SK-N-SH treated with all-trans-retinoic acid at 6 μM for 48 hours (cell line): ENCODE measurements at places on chromosomes 7 and 10.

DNA sequence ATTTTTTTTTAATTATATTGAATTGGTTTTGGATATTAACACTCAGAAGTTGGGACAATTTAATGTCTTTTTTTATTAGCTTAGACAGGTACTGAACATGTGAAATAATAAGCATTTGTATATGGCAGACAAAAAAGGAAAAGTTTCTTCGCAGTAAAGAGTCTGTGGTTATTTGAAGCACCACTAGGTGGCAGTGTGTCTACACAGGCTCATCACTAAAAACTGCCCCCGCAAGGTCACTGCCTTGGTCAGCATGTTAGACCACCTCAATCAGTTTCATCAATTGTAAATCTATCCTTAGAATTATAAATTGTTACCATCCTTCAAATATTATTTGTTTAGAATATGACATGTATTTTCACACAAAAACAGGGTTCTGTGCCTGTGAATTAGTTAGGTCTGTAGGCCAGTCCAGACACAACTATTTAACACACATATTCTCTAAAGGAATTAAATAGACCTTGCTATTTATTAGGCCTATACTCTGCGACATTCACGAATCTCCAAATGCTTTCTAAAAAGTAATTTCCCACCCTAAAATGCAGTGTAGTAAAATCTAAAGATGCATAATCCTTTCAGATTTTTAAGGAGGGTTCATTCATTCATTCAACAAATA, 17.0 kb downstream of the PNLIPRP3 start:
- peak; percentile 78 for ATAC-seq

GRCh38 chr7:40916813-40917212, 782.0 kb downstream of the SUGCT start:
- ATAC-seq = no peak

DNA sequence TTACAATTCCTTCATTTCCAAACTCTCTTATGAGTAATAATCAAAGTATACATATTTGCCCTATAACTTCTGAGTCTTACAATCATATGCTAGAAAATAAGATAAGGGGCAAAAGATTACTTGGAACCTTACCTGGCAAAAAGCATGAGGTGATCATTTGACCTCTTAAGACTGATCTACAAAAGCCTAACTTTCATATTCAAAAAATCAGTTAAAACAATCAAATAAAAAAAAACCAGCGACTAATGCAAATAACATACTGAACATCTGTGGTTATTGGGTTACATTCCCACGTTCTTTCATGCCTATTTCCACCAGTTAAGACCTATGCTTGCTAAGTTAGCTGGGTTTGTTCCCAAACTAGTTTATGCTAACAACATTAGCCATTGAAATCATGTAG, 187.6 kb downstream of the RNF133 start:
- ATAC-seq = no peak

- peak; percentile 64 for ATAC-seq
Measured at GRCh38 chr7:116911801-116912200, 41.5 kb upstream of the ST7 start.

GRCh38 chr7:108314551-108314950, 141.7 kb downstream of the NRCAM start:
- no peak for ATAC-seq

DNA sequence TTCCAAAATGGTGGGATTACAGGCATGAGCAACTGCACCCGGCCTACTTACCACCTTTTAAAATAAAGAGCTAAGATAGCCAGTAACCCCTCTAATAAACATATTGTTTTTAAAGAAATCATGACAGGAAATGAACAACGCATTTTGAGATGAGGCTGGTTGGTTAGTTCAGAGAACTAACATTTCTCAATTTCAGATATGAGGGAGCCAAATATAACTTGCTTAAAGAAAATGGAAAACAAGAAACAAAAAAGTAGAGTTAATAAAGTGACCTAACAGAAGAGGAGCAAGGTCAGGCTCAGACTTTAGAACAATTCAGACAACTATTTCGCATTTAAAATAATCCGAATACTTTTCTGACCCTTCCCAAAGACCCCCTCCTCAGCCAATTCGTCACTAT, 254.9 kb upstream of the PHF14 start:
- no peak for ATAC-seq

DNA sequence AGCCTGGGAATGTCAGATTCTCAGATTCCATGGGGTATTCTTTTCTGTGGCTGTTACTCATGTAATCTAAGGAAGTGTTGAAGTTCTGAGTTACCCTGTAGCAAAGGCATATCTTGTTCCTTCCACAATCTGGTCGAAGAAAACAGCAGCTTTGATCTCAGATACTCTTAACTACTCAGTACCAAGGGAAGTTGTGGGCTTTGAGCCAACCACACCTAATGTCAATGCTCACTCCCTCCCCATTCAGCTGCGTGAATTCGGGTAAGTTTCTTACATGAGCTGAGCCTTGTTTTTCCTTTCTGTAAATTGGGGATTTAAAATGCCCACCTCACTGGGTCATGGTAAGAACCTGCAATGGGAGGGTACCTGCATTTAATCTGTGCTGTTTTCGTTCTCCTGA, 52.5 kb downstream of the PTPRN2 start:
- no peak for ATAC-seq

GRCh38 chr7:15418264-15418663, 143.6 kb downstream of the AGMO start:
- no peak for ATAC-seq

DNA sequence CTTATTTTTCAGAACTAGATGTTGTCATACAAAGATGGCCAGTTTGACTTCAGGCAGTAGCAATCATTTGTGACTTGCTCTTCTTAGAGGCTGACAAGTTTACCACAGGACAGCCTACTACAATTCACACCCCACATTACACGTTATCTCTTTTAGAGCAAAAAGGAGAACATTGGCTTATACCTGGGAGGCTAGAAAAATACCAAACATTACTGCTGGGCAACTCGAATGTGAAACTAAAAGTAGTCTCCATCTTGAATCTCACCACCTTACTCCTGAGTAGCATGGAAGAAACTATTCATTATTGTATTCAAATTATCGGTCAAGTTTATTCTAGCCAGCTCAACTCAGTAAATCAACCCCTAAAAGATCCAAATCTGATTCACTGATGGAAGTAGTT, 90.7 kb upstream of the TMEM26 start:
- ATAC-seq = no peak

- ATAC-seq = peak; percentile 89
Measured at GRCh38 chr10:121942749-121943416, 15.1 kb upstream of the ATE1 start.

DNA sequence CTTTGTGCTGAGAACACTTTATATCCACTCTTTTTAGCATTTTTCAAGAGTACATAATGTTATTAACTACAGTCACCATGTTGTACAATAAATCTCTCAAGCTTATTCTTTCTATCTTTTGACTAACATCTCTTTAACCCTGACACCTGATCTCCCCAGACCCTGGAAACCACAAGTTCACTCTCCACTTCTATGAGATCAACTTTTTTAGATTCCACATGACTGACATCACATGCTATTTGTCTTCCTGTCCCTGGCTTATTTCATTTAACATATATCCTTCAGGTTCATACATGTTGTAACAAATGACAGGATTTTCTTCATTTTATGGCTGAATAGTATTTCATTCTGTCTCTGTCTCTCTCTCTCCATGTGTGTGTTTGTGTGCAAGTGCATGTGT, 15.5 kb downstream of the SLC13A1 start:
- no peak for ATAC-seq

- ATAC-seq = no peak
Measured at GRCh38 chr7:24054236-24054635, 229.8 kb upstream of the NPY start.
